ENCODE measurements at places on chromosomes 11 and 22.

- DNase-seq: no peak
These were observed 52.4 kb downstream of the SYT13 start for GRCh38 chr11:45233804-45234170.

- no peak for DNase-seq
These were observed 47.3 kb downstream of the NRXN2 start for GRCh38 chr11:64675450-64676260.

- no peak for DNase-seq
These were observed 522.3 kb upstream of the LUZP2 start for GRCh38 chr11:23974601-23975000.

DNA sequence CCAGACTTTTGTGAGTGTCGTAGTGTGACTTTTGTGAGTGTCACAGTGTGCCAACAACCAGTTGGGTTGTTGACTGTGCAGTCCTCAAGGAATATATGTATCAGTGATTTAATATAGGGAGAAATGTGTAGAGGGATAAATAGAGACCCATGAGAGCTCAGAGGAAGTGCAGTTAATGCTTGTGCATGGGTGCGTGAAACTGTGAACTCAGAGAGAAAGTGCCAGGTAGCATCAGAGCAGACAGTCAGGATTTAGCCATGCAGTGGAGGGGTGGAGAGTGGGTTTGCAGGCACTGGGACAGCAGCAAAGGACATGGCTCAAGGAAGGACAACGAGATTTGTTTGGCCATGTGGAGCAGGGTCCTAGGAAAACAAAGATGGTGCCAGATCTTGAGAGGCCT is 33.6 kb downstream of the YWHAH start:
- no peak for DNase-seq

DNA sequence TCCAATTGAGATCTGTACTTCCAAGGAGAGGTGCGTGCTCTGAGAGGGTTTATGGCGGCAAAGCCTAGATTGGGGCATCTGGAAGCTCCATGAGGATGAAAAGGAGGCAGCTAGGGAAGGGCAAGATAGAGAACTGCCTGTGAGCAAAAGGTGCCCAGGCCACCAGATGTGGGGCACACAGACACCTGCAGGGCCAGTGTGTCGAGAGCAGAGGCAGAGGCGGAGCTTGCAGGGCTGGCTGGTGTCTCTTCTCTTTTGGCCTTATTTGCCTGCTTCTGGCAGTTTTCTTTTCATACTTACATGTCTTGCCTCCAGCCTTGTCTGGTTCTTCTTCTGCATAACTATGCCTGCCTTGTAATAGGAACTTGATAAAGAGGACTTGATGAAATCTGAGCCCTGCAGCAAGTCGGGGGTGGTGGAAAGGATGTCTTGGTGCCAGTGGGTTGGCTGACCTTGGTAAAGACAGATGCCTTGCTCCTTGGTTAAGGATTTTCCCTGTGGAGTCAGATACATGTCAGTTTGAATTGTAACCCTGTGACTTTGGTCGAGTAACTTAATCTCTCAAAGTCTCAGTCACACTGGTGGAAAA is 680.3 kb downstream of the NTM start:
- DNase-seq: no peak

- no peak for DNase-seq
These were observed 5.0 kb downstream of the ASCL2 start for GRCh38 chr11:2265396-2265795.

All from stimulated activated CD8-positive, alpha-beta memory T cell treated with anti-CD3 and anti-CD28 coated beads, Interleukin-2, amount 100 ng/mL, for 1 hour (primary cell).